ENCODE measurements at places on chromosomes 5 and 9. TPM values are rescaled to one million over a fixed set of nuclear protein-coding genes. Genes with fewer than 3 reads are reported as not detected.

ADGRV1 gene
- 13.6 TPM for total RNA-seq

FOXI1 gene
- not detected for total RNA-seq

KCNMB1 gene
- total RNA-seq, result 0.12 TPM

FST gene
- total RNA-seq, result 7.6 TPM

SMIM33 gene
- not detected for total RNA-seq

SPINK13 gene
- not detected for total RNA-seq

DNAH5 gene
- total RNA-seq, result 1.2 TPM

DRD1 gene
- 0.17 TPM for total RNA-seq

MOB3B gene
- total RNA-seq, result 27.5 TPM

CA9 gene
- total RNA-seq, result not detected

ASPN gene
- not detected for total RNA-seq

ARSK gene
- total RNA-seq, result 9.1 TPM

TRPM3 gene
- 1.6 TPM for total RNA-seq

- DNase-seq, result no peak
These were observed 42.1 kb downstream of the RFK start for GRCh38 chr9:76352026-76352620.

DNA sequence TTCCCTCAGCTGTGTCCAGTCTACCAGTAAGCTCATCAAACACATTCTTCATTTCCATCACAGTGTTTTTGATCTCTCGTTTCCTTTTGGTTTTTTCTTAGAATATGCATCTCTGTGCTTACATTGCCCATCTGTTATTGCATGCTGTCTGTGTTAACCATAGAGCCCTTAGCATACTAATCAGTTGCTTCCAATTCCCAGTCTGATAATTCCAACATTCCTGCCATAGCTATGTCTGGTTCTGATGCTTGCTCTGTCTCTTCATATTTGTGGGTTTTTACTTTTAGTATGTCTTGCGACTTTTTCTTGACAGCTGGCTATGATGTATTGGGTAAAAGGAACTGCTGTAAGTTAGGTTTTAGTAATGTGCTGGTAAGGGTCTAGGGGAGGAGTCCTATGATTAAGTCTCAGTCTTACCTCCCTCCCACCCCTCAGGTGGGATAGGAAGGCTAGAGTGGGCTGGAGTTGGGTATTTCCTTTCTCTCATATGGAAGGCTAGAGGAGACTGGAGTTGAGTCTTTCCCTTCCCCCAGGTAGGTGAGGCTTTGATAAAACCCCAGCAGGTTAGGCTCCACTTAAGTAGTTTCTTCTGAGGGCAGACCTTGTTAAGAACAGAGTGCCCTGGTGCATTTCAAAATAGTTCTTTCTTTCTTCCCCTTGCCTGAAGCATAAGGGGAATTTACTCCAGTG lies 99.1 kb upstream of the RASGRF2 start:
- no peak for DNase-seq

DNA sequence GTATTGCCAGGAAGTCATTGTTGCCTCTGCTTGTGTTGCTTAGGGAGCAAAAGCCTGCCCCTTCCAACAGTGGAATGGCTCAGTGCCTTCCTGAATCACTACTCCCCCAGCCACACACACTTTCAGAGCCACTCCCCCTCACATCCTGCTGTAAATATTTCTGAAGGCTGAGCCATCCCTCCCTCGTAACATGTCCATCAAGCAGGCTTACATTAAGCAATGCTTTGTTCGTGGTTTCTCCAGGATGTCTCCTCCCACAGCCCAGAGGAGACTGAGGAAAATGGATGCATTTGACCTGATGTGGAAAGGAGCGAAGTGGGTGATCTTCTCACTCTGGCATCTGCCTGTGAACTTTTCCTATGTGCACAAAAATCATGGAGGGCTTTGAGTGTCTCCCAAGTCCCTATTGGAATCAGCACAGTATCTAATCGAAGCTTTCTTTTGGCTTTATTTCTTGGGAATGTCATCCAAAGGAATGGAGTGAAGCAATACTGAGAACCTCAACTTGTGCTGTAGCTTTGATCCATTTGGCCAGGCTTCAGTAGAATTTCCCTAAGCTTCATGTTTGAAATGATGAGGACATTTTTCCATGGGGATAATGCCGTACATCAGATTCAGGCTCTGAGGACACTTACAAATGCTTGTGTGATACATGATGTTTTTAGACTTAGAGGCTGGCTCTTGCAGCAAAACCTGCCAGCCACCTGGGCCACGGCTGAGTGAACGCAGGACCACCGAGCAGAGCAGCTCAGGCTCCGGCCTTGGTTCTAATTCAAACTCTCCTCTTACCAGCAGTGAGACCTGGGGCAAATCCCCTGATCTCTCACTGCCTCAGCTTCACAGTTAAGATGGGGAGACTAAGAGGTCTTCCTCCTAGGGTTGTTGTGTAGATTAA lies 389.1 kb downstream of the ENC1 start:
- no peak for DNase-seq

GRCh38 chr9:19429595-19429994 lies 20.8 kb downstream of the ACER2 start:
- no peak for DNase-seq

DNA sequence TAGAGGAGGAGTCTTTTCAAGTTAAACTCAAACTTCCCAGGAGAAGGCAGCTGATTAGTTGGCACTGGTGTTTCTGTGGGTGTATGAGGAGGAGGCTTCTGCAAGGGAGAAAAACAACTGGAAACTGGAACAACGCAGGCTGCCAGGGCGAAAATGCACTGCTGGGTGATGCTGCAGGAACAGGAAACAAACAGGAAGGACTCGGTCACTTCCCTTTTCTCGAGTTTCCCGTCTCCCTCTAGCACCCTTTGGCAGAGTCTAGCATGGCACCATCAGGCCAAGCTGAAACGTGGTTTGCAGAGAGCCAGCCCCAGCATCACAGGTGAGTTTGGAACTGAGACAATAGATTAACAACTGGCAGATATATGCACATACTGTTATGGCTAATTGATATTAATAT lies 77.5 kb upstream of the CAST start:
- DNase-seq, result no peak

DNA sequence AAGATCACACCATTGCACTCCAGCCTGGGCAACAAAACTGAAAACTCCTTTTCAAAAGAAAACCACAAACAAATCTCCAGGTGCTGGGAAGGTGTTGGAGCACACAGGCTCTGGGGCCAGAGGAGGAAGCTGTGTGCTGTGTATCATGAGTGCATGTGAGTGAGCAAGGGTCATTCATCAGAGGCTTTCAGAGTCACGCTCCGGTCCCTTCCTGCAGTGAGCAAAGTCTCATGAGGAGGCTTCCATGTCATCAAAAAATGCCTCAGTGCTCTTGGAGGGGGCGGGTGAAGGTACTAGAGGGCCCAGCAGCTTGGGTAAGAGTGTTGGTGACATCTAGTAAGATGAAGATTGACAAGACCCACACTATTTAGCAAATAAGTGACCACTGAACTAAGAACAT lies 48.3 kb upstream of the TESK1 start:
- DNase-seq, result no peak

DNA sequence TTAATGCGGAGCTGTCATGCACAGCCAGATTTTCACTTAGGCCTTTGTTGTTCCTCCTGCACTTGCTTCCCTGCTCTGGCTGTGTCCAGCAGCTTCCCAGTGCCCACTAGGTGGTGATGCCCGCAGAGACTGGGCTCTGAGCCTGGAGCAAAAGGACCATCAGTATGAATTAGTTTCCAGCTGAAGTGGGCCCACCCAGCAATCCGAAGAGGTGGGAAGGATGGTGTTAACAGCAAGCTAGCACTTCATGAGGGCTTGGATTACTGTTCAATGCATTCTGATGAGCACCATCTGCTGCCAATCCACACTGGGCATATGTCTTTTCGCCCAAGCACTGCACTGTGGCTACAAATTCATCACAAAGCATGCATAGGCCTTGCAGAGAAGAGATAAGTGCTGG lies 459.1 kb downstream of the SPOCK1 start:
- no peak for DNase-seq

GRCh38 chr9:91421971-91422757 lies 1.5 kb downstream of the NFIL3 start:
- DNase-seq, result no peak

DNA sequence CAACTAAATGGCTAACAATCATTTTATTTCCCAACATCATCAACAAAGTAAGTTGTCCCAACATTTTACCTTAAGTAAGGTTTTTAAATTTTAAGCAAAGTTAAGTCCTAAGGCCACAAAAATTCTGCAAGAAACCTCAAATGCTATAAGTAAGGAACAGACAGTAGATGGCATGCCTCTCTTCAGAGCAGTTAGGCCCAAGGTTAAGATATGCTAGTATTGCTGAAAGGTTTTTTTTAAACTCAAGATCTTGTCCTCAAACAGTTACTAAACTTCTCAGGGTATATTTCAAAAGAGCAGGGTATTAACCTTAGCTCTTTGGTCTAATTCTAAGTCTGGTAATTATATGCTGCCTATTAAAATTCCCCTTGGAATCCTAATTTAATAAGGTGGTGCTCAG lies 35.1 kb downstream of the PJA2 start:
- DNase-seq, result no peak

DNA sequence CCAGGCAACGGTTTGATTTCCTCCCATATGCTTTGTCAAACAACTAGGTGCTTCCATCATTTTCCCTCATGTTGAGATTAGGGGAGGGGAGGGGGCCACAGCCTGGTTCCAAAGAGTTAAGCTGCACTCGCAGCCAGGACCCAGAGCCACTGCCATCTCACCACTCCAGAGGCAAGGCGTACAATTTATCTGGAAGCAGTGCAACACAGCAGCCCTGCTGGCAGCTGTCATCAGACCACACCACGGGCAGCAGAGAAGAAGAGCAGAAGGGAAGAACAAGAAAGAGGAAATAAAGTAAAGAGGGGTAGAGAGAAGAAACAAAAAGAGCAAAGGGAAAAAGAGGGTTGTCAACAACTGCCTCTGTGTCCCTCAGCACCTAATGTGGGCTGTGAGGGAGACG lies 38.9 kb downstream of the MED27 start:
- no peak for DNase-seq

DNA sequence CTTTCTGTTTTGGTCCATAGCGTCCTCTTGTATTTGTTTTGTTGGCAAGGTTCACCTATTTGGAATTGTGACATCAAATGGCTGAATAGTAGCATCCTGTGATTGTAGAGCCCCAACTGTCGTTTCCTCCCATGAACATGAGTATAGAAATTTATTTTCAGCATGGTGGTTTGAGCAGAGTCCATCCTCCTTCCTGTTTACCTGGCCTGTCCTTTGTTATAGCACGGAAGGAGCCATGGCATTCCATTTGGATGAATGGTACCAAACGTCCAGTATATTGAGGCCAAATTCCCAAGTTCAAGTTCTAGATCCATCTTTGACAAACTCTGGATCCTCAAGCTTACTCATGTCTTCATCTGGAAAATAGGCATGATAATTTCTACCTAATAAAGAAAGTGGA lies 16.8 kb downstream of the RASGRF2 start:
- DNase-seq, result no peak

- no peak for DNase-seq
These were observed 124.5 kb downstream of the PDZD2 start for GRCh38 chr5:31763424-31763823.

GRCh38 chr9:123373447-123373923 lies 17.5 kb downstream of the CRB2 start:
- DNase-seq, result no peak

DNA sequence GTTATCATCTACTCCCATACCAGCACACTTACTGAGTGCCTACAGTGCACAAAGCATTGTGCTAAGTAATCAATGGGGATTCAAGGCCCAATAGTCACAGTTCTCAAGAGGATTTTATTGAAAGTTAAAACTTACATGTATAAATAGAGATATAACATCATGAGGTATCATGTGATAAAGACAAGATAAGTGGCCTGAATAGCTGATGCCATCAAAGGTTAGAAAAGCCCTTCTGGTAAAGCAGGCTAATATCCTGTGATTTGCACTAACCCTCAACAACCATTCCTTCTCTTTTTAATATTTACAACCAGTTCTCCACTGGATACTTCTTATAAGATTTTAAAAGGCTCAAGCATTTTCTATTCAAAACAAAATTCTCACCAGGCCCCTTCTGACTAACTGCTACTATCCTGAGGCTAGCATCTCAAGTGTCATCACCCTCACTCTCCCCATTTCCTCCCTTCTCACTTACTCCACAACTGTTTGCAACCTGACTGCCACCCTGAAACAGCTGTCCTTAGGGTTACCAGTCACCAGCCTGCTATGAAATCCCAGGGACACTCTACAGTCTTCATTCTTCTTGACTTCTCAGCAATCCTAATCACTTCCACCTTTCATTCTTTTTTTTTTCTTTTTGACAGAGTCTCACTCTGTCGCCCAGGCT lies 377.9 kb downstream of the ENC1 start:
- DNase-seq, result no peak

DNA sequence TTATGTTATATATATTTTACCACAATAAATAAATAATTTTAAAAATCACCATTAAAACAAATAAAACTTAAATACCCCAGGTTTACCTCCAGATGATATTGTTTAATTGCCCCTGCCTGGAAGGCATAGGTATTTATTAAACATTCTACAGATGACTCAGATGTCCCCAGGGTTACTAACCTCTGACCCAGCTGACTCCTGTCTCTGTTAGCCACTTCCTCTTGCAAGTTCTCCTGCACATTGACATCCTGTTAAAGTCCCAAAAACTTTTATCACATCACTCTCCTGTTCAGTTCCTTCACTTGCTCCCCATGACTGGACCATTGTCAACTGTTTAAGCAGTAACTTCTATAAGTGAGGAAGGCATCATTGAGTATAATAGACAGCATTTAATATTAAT lies 37.0 kb upstream of the RAB3C start:
- no peak for DNase-seq

- DNase-seq, result no peak
These were observed 19.9 kb upstream of the TMEM250 start for GRCh38 chr9:136138566-136138965.

- no peak for DNase-seq
These were observed 24.4 kb downstream of the OLFML2A start for GRCh38 chr9:124801356-124801755.

- DNase-seq, result no peak
These were observed 82.8 kb downstream of the SLC1A3 start for GRCh38 chr5:36689225-36689624.

- DNase-seq, result no peak
These were observed 253.4 kb downstream of the ARHGAP26 start for GRCh38 chr5:143023411-143024096.

DNA sequence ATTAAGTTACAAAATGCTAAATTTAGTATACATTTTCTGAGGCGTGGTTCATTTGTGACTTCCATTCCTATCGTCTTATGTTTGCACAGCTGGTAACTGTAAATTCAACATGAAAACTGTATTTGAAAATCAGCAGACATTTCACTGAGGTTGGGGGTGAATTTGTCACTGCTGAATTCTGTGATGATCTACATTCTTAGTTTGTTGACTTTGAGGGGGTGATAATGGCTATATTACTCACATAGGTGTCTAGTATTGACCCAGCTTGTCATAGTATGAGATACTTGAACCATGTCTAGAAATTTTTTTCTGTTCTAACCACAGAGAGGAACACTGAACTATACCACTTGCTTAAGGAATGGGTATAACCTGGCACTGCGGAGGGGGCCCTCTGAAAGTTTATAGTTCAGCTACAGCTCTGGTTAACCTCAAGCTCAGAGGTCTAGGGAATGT lies 313.3 kb downstream of the PIK3R1 start:
- no peak for DNase-seq

All from type B pancreatic cell (in vitro differentiated cells).